ENCODE measurements at places on chromosomes 5 and 9.

DNA sequence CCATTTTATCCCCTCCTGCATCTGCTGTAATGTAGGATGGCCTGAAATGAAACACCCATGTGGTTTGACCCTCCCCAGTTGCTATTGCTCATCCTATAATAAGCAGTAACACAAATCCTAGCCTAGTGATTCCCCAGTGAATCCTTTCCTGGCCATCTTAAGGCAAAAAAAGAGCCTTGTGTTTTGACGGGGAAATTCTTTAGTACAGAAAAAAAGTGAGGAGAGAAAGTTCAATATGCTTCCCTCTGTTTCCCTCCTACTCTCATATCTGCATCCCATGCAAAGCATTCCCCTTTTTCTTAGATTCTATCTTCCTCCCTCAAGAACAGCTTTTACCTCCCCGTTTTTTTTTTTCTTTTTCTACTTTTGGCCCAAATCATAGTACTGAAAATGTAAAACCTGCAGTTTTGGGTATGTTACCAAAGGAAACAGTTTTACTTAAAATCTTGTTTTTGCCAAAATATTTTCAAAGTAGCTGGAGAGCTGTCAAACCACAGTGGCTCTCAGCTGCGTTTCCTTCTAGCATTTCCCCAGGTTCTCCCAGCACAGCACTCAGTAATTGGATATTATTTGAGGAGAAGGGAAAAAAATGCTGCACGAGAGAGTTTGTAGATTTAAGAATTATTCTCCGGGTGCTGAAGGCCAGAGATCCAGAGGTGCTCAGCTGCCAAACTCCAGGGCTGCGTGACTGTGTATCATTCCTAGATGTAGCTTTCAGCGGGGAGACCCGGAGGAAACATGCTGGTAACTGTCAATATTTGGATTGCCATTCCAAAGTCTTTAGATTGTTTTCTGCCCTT lies 321.4 kb downstream of the NPR3 start:
- no peak for DNase-seq

- no peak for DNase-seq
These were observed 71.1 kb upstream of the TBC1D9B start for GRCh38 chr5:179978792-179979191.

- no peak for DNase-seq
These were observed 447.3 kb upstream of the ARRDC3 start for GRCh38 chr5:91830361-91830953.

GRCh38 chr9:133728856-133729616 lies 9.1 kb downstream of the SARDH start:
- no peak for DNase-seq

GRCh38 chr9:15498246-15498995 lies 12.3 kb downstream of the PSIP1 start:
- no peak for DNase-seq

DNA sequence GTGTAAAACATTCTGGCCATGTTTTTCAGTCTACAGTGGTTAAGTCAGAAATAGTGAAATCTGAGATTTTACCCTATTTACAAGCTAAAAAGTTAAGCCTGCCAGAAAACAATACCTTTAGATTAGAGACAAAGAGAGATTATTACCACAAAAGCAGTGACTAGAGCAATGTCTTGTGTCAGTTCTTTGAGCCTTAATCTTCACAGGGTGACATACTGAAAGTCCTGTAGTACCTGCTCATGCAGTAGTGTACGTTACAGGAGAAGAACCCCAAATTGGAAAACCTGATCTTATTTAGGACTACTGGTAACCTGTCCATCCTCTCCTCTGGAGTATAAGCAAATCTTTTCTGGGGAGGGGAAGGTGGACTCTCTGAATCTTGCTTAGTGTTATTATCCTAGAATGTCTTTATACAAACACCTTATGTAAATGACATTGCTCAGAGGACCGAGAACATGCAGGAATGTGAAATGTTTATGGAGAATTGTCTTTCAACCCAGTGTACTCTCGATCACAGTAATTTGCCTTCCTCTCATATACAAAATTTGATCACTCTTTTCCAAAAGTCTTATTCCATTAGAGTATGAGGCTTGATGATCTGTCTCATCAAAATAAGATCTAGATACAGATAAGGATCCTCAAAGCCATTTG lies 55.7 kb downstream of the ERBIN start:
- DNase-seq: no peak

- no peak for DNase-seq
These were observed 120.0 kb upstream of the CACNA1B start for GRCh38 chr9:137757613-137758029.

Measured in NCI-H2081 treated with DMSO at 0.1 percent for 48 hours (cell line).